Umbilical cord (tissue), 2 donors: ENCODE measurements at places on chromosomes 12 and 14. TPM values are rescaled to one million over a fixed set of nuclear protein-coding genes. Genes with fewer than 3 reads are reported as not detected.

- no peak for DNase-seq
Observed at GRCh38 chr12:117069101-117069797, 30.0 kb downstream of the TESC start.

Gene DIO3
- total RNA-seq, result 1.9 TPM

DNA sequence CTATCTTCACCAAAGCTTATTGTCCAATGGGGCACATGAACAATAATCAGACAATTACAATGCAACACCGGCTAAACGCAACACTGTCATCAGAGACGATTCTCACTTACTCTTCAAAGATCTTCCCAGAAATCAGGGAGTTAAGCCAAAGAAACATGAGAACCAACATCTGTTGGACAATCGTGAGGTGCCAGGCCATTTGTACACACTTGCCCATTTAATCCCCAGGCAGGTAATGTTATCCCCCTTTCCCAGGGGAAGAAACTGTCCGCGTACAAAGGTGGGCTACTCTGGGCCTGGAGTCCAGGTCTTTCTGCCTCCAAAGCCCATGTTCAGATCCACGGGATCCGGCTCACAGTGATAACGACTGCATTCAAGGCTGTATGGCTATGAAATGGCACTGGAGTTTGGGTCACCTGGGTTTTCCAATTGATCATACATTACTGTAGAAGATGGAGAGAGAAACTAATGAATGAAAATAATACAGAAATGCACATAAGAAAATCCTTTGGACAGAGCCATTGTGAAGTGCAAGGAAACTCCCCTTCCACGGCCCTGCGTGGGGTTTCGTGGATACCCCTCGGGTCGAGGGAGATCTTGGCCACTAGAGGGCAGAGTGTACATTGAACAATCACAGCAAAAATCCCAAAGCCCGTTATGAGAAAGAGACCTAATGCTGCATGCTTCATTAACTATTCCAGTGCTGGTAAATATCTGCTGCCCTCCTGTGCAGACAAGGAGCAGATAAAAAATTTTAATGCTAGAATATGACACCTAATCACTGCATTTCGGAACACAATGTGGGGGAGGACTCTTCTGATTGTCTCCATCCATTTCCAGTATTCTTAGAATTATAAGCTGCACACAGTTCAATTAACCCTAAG, 111.4 kb downstream of the EGLN3 start:
- peak; percentile 57 for DNase-seq

DNA sequence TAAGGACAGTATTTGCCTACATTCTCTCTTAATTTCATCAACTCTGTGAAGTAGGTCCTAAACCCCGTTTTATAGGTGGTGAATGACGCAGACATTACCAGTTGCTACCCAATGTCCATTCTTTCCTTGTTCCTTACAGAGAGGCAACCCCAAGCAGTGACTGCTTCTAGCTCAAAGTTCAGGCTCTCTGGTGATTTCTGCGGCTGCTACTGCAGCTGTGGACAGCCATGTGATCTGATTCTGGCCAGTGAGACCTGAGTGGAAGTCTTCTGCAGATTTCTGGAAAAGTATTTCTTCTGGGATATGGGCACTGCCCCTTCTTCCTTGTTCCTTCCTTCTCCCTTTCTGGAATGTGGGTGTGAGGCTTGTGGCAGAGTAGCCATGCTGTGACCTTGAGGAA, 82.9 kb downstream of the ARF6 start:
- no peak for DNase-seq
